ENCODE measurements at places on chromosomes 1 and 21.

- DNase-seq: no peak
Observed at GRCh38 chr1:168572633-168573032, 3.8 kb upstream of the XCL1 start.

- no peak for DNase-seq
Observed at GRCh38 chr1:223410036-223410435, 16.8 kb downstream of the CCDC185 start.

GRCh38 chr1:162984699-162985098 is 84.5 kb upstream of the RGS4 start:
- DNase-seq: no peak

- DNase-seq: no peak
Observed at GRCh38 chr1:119285482-119285881, 83.1 kb upstream of the HAO2 start.

- no peak for DNase-seq
Observed at GRCh38 chr1:44821240-44821715, 13.0 kb downstream of the BTBD19 start.

DNA sequence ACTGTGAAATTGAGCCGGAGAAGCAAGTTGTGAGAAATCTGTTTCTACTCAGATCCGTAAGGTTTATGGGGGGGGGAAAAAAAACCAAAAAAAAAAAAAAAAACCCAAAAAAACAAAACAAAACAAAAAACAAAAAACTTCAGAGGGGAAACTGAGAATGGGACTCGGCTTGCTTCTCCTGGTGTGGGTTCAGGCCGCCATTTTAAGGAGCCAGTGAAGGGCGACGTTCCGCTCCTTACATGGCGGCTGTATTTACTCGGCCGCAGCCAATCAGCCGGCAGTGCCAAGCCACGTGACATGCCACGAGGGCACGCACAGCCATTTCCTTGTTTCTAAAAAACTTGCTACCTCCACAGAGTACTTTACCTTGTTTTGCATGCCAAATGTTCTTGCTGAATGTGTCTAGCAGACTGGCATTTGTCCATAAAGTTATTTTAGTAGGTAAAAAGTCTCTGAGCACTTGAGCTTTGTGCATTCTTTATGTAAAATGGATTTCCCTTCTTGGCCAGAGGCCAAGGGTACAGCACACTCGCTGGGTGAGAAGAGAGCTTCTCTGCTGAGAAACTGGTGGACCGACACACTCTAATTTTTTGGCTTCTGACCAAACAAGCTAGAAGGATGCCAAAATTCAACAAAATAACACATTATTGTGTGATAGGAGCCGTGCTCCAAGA is 101.8 kb downstream of the NFIA start:
- no peak for DNase-seq

- DNase-seq: peak; percentile 63
Observed at GRCh38 chr1:156148216-156148615, 5.2 kb upstream of the SEMA4A start.

DNA sequence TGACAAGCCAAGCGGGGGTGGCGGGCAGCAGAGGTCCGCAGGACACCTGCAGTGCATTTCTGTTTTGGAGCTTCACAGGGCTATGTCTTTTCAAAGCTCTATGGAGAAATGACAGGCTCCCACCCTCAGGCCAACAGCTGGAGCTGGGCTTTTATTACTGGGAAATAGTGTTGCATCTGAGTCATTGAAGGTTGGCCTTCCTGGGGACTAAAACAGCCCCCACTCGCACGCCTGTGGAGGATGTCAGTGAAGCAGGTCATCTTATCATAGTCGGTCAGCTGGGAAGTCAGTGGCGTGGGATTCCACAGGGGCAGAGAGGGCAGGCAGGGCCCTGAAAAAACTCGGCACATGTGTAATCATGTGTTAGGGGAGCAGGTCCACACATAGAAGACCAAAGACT is 55.3 kb downstream of the NTPCR start:
- DNase-seq: no peak

DNA sequence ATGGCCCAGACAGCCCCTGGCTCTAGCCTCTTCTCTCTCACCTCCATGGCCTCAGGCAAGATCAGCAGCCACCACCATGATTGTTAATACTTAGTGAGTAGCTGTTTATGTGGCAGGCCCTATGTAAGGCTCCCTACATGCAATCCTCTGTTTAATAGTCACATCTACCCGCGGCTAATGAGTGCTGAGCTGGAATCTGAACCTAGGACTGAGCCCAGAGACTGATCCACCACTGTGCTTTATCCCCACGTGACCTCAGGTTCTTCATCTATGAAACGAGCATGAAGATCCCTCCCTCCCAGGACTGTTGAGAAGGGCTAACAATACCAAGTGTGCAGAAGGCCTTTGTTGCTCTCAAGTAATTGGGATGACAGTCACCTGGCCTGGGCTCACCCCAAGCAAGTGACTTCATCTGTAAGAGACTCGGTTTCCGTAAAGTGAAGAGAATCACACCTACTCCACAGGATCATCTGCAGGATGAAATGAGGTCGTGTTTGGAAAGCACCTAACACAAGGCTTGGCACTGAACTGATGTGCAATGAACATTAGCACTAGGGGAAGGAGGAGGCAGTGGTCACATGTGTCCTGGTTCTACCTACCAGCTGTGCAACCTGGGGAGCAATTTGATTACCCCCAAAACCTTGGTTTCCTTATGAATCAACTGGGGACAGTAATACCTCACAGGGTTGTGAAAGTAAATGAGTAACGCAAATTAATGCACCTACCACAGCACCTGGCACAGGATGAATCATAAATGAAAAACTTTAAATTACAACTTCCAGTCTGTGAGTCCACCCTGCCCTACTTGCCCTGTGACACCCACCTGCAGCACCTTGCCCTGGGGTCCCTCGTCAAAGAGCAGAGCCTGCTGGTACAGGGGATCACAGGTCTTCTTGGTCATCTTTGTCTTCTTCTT is 37.2 kb downstream of the RIMS3 start:
- DNase-seq: peak; percentile 73

GRCh38 chr1:217660353-217661062 is 29.4 kb downstream of the SPATA17 start:
- no peak for DNase-seq

DNA sequence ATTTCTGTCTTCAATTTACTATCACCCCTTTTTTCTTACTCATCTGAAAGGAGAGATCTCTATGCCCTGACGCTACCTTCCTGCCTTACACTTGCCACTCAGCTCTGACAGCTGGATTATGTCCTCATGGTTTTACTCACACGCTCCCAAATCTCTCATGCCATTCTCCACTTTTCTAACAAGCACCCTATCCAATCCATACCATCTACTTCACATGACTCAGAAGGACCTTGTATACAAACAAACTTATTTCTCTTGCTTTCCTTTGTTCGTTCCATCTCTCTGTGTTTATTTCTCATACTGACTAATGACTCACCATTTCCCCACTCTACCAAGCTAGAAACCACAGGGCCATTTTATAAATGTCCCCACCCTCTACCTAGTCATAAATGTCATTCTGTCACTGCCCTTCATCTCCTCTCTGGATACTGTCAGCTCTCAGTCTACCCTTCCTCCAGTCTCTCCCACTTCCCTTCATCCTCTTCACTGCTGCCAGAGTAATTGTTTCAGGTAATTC is 87.3 kb downstream of the USP24 start:
- peak; percentile 19 for DNase-seq

GRCh38 chr21:31262728-31263127 is 81.3 kb downstream of the TIAM1 start:
- DNase-seq: no peak

- no peak for DNase-seq
Observed at GRCh38 chr21:38923429-38923828, 117.7 kb downstream of the ETS2 start.

DNA sequence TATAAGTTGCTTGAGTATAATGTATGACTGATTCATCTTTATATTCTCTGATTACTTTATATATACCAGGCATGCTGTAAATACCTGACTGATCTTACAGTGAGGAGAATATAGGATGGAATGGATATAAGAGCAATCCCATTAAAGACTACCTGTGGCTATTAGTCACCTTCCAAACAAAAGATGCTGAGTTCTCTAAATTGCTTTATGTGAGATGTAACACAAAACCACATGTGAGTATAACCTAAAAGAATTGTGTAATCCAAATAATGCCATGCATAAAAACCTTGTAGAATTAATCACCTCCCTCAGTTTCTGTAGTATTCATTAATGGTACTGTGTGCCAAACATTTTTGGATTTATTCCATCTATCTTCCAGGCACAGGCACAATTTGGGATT is 134.6 kb upstream of the LRRC7 start:
- DNase-seq: no peak

DNA sequence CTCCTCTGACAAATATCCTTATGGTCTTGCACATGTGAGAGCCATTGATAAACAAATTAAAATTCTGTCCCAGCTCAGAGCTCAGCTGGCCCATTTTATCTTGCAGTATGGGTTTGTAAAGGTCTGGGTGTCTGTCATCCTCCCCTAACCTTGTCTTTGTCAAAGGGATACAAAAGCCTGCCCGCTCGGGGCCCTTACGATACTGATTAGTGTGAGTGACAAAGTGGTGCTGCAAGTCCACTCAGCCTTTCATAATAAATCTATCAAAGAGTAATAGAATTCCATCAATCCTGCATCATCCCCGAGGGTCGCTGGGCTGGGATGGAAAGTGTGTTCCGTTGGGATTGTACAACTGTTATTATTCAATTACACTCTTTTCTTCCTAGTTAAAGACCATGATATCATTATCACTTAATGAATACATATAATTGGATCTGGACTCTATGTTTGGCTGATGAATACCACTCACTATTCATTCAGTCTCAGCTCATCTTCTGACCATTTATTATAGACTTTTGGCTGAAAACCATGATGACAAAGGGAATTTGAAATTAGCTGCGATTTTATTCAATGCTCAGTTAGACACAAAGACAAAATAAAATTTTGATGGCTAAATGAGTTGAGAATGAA is 122.5 kb upstream of the FOXD3 start:
- DNase-seq: no peak

DNA sequence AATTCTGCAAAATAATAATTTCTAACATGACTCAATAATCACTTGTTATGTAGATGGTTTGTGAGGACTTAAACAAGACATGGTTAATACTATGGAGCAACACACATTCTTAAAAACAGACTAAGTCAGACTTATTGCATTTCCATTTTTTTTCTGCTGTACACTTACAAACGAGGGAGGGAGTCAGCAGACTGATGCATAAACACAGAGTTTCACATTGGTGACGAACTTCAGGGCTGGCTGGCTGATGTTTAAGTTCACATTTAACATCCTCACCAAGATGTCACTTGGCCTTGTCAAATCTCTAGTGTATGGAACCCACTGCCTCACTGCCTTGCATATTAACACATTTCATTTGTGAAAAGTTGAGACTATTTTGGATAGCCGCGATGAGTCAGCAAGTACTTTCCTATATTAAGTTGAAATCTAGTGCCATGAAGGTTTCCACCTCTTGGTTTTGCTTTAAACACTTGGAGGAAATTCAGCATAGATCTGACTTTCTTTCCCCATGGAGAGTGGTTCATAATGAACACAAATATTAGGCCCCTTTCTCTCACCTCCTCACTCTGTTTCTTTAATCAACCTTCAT is 337.5 kb upstream of the RUNX1 start:
- no peak for DNase-seq

DNA sequence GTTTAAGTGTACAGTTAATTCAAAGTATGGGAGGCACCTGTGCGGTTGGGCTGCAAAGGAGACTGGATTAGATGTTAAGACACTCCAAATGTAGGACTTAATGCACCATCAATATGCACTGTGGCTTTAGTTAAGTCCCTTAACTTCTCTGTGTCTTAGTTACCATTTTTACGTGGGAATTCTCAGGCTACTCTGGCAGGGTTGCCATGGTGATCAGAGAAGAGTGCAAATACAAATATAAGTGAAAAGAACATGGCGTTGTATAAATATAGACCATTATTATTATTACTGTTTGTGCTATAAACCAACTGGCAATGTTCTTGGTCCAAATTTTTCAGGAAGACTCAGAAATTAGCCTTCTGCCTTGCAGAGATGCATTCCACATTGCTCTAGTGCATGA is 595.6 kb downstream of the NPHP4 start:
- DNase-seq: no peak

- DNase-seq: no peak
Observed at GRCh38 chr1:23902321-23903278, 10.6 kb downstream of the CNR2 start.

DNA sequence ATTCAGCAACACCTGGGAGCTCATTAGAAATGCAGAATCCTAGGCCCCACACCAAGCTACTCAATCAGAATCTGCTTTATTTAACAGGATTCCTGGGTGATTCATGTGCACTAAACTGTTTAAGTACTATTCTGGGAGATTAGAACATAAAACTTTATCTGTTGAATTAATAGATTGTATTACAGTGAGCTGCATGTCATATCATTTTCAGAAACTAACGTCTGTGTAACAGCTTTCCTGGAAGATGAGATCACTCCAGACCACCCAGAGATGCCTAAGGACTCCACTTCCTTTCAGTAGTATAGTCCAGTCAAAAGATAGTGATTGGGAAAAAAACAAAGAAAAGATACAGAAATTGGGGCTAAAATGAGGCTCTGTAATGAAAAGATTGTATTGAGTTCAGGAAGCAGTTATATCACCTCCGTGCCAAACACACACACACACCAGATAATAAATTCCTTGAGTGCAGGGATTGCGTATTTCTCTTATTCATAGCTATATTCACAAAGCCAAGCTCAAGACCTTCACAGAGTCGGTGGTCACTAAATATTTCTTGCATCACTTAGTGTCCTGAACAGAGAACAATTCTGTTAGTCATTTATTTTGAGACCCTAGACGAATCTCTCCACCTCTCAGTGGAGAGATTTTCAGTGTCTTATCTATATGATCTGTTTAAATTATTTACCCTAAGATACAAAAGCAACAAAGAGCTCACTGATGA is 178.2 kb downstream of the DSCAM start:
- DNase-seq: no peak

DNA sequence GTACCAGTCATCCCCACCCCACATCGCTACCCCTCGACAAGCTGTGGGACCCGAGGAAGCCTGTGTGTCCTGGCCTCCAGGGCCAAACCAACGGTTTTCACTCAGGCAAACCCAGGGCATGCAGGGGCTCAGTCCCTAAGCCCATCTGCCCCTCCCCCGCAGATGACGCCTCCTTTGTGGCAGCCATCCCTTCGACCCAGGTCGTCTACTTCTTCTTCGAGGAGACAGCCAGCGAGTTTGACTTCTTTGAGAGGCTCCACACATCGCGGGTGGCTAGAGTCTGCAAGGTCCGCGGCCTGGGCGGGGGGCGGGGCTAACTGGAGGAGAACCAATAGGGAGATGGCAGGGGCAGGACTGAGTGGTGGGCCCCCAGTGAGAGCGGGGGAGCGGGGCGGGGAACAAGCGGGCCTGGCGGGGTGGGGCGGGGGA is 7.4 kb downstream of the SEMA4A start:
- DNase-seq: no peak

- no peak for DNase-seq
Observed at GRCh38 chr1:52571783-52572182, 18.9 kb upstream of the TUT4 start.

- no peak for DNase-seq
Observed at GRCh38 chr1:211574705-211575104, 4.3 kb downstream of the SLC30A1 start.

- no peak for DNase-seq
Observed at GRCh38 chr1:154478639-154479038, 23.4 kb upstream of the TDRD10 start.

All from GM06990 (cell line).